ENCODE measurements at places on chromosomes 7 and 10.
A peak's percentile ranks its signal among the peaks of the same experiment; 100 is the strongest.

DNA sequence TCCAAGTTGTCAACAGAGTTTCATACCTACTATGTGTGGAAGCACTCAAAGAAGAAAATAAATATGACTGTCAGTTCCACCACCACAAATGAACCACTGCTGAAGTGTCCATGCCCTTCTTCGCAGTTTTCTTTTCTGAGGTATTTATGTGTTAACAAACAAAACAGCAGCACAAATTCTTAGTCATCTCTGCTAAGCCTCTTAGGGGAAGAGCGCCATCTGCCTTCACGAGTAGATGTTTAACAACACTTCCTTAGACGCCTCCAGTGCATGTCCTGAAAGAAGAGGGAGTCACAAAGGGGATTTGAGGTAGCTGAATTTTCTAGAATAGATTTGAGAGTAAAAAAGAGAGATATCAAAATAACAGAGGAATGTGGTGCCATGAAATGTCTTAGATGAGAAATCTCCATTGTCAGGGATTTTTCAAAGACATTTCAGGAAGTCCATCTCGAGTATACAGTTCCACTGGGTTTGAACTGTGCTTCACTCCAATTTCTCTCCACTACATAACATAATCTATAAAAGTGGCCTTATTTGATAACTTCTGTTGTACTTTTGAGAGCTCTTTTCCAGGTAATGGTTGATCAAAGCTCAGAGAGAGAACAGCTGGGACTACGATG lies 775.3 kb upstream of the POM121L12 start:
- DNase-seq, result no peak

- no peak for DNase-seq
These were observed 109.6 kb downstream of the CYTH3 start for GRCh38 chr7:6162650-6163366.

- no peak for DNase-seq
These were observed 86.6 kb downstream of the FRMPD2 start for GRCh38 chr10:48187713-48188485.

DNA sequence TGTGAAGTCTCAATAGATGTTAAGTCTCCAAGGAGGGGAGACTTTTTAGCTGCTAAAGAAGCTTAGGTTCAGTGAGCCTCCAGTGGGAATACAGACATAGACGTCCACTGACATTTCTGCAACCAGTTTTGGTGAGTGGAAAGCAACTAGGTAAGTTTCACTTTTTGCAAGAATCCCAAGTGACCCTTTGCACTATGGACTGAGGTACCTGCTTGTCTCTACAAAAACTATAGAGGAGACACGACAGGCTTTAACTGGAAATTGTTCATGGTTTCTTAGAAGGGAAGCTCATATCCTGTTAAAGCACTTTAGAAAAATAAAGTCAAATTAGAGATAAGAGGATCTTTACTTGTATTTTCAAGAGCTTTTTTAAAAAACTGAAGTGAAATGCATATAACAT lies 38.6 kb downstream of the GBF1 start:
- no peak for DNase-seq

- DNase-seq, result peak; percentile 95
These were observed 257.8 kb upstream of the GNAI1 start for GRCh38 chr7:79876848-79877252.

DNA sequence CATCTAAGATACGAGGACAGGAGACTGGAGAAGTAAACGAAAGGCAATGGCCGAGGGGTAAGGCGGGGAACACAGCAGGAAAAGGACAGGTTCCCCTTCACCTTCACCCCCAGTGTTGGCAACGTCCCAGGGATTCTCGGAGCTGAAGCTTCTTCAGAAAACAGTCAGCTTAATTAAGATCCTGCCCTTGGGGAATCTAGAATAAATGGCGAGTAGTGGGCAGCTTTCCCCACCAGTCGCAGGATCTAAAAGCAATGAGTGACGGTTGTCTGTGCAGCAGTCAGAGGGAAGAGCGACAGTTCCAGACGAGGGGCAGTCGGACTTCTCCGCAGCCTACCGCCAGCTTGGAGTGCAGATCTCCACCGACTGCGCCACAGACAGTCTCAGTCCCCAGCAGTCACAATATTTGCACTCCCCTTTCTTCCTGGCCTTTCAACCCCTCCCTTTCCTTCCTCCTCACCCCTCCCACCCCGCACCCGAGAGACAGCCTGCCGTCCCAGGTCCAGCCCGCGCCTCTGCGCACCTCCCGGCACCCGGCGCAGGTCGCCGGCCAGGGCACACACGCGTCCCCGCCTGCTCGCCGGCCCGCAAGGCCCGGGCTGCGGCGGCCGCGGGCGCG lies 10.9 kb upstream of the SP8 start:
- no peak for DNase-seq

DNA sequence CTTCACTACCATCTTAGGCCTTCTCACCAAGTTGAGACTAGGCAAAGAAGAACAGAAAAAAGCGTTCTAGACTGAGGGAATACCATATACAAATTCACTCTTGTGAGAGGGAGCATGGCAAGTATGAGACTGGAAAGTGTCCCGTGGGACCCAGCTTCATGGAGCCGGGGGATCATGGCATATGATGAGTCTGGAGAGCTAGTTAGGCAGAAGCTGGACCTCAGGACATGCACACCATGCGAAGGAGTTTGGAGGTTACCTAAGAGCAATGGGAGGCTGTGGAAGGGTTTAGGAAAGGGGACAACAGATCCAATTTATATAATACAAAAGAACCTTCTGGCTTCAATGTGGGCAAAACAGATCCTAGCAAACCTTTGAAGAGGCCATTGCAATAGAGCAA lies 34.1 kb downstream of the STK17A start:
- no peak for DNase-seq

- no peak for DNase-seq
These were observed 31.4 kb downstream of the ARMC3 start for GRCh38 chr10:22959292-22959691.

DNA sequence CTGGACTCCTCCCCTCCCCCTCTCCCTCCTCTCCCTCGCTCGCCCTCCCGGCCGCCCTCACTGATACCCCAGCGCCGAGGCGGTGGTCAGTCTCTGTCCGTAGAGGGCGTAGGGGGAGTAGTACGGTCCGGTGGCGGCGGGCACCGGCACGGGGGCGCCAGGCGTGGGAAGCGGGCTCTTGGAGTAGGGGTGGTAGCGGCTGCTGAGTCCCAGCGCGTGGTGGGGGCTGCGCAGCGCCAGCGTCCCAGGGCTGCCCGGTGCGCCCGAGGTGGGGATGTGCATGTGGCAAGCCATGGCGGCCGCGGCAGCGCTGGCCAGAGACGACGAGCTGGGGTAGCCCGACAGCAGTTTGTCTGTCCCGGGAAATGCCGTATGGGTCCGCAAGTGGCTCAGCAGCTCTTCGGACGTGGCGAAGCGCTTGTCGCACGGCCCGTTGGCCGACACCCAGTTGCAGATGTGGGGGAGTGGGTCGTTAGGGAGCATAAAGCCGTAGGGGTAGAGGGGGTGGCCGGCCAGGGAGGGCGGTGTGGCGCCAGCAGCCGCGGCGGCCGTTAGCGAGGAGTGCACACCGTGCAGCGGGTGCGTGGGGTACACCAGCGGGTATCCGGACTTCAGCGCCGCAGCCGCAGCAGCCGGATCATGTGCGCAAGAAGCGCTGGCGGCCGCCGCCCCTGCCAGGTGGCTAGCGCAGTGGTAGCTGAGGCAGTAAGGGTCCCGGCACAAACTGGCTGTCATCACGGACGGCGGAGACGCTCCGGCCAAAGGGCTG lies 2.7 kb downstream of the ZNF503 start:
- DNase-seq, result peak; percentile 41

GRCh38 chr10:126598009-126598408 lies 72.5 kb downstream of the C10orf90 start:
- DNase-seq, result peak; percentile 10

DNA sequence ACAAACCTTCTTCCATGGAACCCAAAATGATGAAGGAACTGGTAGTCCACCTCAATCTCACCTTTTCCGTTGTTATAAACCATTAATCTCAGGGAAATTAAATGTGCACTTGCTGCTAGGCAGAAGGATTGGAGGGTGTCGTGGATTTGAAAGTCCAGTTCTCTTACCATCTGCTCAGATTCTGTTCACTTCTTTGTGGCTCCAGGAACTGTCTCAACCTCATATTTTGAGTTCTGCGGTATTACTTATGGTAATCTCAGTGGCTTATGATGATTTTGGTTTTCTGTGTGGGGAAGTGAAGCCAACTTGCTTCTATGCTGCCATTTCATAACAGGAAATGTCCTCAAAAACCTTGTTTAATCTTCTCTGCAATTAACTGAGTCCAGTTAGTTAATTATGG lies 136.4 kb downstream of the CDC14C start:
- DNase-seq, result no peak

GRCh38 chr7:30249986-30250774 lies 34.2 kb upstream of the ZNRF2 start:
- no peak for DNase-seq

- DNase-seq, result no peak
These were observed 34.2 kb downstream of the SUFU start for GRCh38 chr10:102537948-102538347.

DNA sequence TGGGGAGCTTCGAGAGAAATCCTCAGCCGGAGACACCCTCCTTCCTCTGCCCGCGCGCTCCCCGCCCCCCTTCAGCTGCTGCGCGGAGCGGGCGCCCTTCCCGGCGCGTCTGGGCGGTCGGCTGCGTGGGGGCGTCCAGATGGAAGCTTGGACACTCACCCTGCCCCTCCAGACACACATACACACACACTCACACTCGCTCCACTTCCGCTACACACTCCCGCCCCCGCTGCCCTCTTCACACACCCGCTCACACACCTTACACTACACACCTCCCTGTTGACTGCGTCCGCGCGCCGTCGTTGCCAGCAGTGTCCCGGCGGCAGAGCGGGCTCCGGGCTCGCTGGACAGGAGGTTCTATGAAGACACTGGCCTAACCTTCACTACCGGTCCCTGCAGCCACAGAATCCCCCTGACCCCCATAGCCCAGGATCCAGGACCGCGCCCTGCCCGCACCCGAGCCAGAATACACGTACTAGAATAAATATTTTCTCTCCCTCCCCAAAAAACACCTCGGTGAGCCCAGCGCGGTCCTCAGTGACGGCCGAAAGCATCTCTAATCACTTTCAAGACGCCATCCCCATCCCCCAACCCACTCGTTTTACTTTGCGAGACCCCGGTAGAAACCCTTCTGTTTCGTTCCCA lies 1.1 kb upstream of the EGR2 start:
- peak; percentile 5 for DNase-seq

DNA sequence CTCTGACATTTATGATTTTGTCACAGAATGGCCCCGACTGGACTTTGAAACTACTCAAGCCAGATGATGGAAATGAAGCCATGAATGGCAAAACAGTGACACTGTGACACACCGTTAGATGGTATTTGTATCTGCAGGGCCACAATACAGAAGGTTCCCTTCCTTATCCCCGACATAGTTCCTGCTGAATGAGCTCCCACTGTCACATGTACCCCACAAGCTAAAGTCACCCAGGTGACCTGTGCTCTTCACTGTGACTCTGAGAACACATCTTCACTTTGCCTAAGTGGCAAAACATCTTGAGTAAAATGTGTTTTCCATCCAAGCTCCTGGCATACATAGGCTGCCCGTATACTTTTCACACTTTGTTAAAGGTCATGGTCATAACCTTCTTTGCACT lies 89.5 kb downstream of the LSM5 start:
- DNase-seq, result no peak

DNA sequence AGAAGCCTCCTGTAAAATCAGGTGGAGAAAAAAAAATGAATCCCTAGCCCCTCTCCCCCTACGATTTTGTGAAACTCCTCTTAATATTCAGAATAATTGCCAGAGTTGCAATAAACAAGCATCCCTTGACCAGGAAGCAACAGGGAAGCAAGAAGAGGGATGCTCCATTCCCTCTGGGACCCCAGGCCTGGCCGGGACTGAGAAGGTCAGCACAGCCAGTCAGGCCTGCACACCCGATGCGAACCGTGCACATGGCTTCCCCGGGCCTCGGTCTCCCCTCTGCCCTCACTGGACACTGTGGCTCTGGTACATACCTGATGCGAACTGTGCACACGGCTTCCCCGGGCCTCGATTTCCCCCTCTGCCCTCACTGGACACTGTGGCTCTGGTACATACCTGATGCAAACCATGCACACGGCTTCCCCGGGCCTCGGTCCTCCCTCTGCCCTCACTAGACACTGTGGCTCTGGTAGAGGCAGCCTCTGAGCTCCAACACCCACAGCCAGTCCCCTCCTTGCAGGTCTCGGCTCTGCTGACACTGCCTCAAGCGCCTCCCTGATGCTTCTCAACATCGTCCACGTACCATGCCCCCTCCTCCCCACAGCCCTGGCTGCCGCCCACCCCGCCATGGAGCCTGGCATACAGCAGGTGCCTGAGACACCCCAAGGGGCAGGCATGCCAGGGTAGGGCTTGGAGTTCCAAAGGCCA lies 138.6 kb downstream of the DIP2C start:
- no peak for DNase-seq

GRCh38 chr7:151008143-151008510 lies 16.2 kb downstream of the ATG9B start:
- no peak for DNase-seq

GRCh38 chr10:103966671-103967447 lies at the start of gene SLK:
TSS of gene SLK (plus strand) at chr10:103967140. CDS start at chr10:103967746, 606 bp downstream.
- peak; percentile 84 for DNase-seq

DNA sequence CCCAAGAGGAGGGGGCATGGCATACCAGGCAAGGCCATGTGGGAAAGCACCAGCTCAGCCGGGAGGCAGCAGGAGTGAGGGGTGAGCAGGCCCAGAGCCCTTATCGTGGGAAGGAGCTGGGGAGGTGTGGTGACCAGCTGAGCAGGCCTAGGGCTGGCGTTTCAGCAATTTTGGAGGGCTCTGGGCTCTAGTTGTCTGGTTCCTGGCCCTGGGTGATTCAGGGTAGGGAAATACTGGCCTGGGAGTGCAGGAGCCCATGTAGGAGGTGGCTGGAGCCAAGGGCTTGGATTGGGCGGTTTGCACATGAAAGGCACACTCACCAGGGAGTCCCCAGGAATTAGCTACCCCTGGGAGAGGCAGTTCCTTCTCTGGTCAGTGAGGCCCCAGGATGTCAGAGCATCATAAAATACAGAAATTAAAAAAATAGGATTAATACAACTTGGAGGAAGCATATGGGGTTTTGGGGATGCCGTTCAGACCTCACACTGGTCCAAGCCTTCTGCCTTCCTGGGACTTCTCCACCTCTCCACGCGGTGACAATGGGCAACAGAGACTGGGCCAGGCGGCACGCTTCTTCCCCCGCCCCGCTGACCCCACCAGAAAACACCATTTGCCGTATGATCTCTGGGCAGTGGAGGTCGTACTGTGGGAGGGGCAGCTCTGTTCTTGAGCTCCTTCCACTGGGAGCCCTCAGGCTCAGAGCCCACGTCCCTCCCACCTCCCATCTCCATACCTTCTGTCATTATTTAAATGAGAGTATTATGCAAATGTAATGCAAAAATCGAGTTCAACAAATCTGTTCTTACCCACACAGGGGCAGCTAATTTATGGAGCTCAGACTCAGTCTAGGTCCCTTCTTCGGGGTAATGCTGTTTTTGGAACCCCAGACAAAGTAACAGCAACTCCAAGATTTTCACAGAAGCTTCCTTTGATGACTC lies 133.0 kb upstream of the FAM20C start:
- DNase-seq, result no peak

- peak; percentile 75 for DNase-seq
These were observed 42.2 kb upstream of the LAMB1 start for GRCh38 chr7:108045154-108045553.
